ENCODE measurements at places on chromosomes 5 and 9.

DNA sequence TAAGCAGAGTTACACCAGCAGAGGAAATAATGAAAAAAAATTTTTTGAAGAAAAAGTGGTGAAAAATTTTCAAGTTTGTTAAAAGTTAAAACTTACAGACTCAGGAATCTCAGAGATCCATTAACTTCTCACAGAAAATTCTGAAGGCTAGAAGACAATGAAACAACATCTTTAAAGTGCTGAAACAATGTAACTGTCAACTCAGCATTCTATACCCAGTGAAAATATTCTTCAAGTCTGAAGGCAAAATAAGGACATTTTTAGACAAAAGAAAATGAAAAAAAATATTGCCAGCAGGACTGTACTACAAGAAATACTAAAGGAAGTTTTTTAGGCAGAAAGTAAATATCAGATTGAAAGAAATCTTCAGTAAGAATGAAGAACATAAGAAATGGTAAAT, 36.7 kb upstream of the RGMB start:
- DNase-seq: no peak

DNA sequence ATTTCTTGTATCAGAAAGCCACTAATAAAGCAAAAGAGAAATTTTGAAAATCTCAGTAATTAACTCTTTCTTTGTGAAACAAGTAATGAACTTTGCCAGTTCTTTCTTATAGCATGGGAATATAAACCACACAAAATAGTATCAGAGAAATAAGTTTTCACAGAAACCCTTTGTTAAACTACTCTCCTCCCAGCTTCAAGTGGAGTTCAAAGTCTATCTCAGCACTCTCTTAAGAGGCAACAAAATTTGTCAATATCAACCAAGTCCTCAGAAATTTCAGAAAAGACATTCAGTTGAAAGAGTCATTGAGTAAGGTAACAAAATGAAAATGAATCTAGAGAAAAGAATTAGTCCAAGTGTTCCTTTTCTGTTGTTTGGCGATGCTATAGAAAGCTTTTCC, 89.3 kb downstream of the NTRK2 start:
- no peak for DNase-seq

- no peak for DNase-seq
Measured at GRCh38 chr5:149147676-149148075, 6.4 kb downstream of the ABLIM3 start.

DNA sequence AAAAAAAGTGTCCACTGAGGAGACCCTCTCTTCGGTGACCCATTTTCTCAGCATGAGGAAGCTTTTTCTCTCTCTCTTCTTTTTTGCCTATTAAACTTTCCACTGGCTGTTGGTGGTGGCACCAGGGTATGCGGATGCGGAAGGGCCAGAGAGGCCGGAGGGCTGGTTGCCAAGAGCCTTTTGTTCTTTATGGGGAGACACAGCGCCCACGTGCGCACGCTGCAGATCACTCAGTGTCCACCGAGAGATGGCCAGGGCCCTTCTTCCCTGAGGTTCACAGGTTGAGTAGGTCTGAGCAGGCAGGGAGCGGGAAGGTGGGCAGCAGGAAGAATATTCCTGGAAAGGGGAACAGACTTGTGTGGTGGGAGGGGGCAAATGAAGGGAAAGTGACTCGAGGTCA, 69.1 kb downstream of the STK10 start:
- DNase-seq: no peak

DNA sequence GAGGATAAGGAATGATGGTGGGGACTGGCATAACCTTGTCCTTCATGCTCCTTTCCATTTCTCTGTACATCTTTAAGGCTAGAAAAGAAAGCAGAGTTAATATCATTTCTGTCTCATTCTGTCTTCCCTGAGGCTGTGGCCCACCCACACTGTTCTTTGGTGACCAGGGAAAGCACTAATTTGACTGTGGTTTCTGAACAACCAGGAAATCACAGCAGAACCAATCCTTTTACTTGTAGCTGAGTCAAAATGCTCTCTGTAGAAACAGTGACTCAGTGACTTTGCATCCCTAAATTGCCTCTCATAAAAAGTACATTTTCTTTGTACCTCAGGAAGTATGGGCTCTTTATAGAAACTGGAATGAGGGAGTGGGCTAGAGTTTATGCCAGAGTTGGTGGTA, 28.1 kb downstream of the IL33 start:
- DNase-seq: no peak

Data from stimulated activated CD8-positive, alpha-beta memory T cell treated with anti-CD3 and anti-CD28 coated beads, Interleukin-12 subunit alpha, Interleukin-12 subunit beta, amount 100 ng/mL, for 4 hours (primary cell).